ENCODE measurements at places on chromosomes 12 and 14.

DNA sequence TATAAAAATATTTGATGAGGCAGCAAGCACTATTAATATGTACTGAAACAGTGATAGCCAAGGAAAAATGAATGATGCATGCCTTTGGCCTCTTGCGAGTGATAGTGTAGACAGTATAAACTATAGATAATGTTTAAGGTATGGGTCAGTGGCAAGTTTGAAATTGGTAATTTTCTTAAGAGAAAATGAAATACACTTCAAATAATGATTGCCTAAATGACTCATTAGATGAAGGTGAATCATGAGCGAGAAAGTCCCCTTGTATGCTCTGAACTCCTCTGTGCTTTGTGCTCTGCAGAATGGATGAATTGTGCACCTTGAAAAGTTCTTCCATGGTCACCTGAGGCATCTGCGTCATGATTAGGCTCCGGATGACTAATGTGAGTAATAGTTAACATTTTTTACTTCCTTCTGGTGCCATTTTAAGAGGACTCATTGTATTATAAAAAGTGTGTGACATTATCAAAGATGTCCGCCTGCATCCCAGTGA is 84.9 kb upstream of the RTL1 start:
- no peak for DNase-seq

- DNase-seq, result no peak
Measured at GRCh38 chr14:88422919-88423650, 37.6 kb downstream of the SPATA7 start.

DNA sequence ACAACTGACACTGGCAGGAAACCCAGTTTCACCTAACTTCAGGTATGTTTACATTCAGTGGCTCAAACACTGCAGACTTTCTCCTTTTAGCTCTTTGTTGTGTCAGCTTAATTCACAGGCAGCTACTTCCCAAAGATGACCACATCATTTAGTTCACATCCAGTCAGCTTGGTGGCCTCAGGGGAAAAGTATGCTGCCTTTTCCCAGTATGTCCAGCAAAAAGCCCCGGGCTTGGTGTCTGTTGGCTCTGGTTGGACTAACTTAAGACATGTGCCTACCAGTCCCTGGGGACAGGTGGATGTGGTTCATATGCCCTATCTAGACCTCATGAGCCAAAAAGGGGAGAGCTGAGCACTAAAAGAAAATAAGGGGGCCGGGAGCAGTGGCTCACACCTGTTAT is 56.4 kb downstream of the GOLGA5 start:
- no peak for DNase-seq

DNA sequence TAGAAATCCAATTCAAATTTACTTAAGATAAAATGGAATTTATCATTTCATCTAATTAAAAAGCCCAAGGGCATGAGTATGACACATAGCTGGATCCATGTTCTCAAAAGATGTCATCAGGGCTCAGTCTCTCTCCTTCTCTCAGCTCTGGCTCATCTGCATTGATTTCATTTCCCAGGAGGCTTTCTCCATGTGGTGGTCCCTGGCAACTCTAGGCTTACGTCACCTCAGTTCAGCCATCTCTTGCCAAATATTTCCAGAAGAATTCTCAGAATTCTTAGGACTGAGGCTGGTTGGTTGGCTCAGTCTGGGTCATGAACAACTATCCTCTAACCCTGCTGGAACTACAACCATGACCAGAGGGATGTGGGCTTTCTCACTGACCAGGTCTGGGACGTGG is 65.3 kb downstream of the FOS start:
- no peak for DNase-seq

- DNase-seq, result no peak
Measured at GRCh38 chr12:7091660-7092228, 501 bp downstream of the C1R start.

GRCh38 chr12:3251067-3251466 is 173.9 kb downstream of the TSPAN9 start:
- no peak for DNase-seq

DNA sequence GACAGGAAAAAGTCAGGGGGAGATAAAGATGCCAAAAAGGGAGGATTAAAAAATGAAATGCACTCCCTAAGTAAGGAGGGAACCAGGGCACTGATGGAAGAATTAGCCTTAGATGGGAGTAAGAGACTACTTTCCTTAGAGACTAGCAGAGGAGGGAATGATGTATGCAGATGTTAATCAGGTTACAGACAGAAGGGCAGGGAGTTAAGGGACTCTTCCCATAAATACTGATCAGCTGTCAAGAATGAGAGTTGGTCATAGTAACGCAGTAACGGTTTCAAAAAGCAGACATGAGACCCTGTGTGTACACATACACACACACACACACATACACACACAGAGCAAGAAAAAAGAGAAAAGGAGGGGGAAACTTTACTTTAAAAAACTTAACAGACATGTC is 93.4 kb downstream of the PHLDA1 start:
- no peak for DNase-seq

DNA sequence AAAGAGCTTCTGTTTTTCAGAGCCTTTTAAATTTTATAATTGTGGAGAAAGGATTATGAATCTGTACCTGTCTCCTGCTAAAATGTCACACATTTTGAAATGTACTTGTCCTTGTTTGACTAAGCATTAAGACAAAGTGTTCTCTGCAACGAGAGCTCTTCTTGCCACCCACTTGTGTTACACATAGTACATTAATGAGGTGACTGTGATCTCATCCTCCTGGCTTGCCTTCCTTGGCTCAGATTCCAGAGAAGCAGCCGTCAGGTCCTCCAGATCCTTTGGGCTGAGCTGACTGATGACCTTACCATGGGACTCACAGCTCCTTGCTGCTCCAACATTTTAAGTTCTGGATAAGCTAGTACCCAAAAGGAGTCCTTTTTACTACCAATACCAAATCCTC is 81.4 kb downstream of the BBS10 start:
- no peak for DNase-seq

DNA sequence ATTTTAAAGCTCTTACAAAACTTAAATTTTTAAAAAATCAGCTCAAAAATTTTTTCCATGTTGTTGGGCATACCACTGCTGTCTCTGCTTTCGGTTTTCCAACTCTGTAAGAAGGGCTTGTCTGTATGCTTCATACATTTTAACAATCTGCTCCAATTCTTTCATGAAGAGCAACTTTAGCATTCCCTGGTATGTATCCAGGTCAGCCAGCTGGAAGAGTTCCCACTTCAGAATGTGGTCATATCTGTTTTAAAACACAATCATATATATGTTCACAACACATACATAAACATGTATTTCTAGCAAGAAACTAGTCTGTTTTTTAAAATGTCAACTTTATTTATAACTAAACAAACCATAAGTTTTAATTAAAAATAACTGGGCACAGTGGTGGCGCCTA is 33.0 kb downstream of the SAV1 start:
- no peak for DNase-seq

DNA sequence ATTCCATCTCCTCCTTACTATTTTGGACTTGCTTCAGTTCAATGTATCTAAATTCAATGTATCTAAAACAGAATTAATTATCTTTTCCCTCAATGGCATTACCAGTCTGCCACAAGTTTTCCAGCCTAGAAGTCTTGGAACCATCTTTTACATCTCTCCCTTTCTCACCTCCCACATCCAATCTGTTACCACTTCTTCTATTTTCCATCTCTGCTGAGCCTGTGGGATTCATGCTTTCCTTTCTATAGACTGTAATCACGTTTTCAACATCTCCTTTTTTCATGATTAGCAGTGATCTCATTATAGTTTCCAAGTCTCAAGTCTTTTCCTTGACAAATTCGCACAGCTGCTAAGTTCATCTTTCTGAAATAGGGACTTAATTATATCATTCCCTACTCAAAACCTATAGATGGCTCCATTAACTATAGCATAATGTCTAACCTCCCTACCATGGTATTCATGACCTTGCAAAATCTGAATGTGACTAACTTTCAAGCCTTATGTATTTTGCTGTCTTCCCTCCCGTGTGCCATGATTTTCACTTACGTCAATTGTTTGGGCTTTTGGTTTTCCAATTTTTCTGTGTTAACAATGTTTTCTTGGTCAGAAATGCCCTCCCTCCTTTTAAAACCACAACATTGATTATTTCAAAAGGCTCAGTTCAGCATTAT is 20.5 kb upstream of the PTPRB start:
- DNase-seq, result no peak

DNA sequence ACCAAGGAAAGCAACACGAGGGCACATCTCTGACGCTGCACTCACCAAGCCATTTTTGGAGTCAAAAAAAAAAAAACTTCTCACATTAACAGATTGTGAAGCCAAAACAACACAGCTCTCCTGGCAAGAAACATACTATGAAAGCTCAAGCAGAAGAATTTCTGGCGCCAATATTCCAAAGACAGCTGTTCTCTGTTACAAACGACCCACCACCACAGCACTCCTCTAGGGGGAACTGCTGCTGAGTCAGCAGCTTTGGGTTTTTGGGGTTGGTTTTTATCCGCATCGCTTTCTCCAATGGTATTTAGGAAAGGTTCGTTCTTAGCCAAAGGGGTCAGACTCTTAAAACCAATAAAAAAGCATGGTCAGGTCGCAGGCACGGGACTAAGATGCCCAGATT is 379.4 kb downstream of the RPS29 start:
- no peak for DNase-seq
